NCI-H69 (cell line): ENCODE measurements at places on chromosomes 6 and 20.

DNA sequence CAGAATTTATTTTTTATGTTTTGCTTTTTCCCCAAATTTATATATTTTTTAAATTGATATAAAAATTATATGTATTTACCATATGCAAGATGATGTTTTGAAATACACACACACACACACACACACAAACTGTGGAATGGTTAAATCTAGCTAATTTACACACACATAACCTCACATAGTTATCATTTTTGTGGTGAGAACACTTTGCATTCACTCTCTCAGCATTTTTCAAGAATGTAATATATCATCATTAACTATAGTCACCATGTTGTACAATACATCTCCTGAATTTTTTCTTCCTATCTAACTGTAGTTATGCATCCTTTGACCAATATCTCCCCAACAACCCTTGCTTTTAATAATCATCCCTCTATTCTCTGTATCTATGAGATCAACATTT is 52.2 kb downstream of the GFRAL start:
- no peak for DNase-seq

DNA sequence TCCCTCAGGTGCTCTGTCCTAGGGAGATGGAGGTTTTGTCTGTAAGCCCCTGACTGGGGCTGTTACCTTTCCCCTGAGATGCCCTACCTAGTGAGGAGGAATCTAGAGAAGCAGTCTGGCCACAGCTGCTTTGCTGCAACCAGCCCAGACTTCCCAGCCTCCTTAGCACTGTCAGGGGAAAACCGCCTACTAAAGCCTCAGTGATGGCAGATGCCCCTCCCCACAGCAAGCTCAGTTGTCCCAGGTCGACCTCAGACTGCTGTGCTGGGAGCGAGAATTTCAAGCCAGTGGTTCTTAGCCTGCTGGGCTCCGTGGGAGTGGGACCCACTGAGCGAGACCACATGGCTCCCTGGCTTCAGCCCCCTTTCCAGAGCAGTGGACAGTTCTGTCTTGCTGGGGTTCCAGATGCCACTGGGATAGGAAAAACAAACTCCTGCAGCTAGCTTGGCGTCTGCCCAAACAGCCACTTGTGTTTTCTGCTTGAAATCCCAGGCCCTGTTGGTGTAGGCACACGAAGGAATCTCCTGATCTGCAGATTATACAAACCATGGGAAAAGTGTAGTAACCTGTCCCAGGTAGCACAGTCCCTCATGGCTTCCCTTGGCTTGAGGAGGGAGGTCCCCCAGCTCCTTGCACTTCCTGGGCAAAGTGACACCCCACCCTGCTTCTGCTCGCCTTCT is 146.4 kb upstream of the PROKR2 start:
- DNase-seq: no peak

GRCh38 chr6:26311385-26312095 is 53.5 kb upstream of the BTN3A2 start:
- DNase-seq: peak; percentile 94

GRCh38 chr20:11432407-11432806 is 485.3 kb upstream of the BTBD3 start:
- no peak for DNase-seq

GRCh38 chr6:101413773-101414172 is 20.3 kb downstream of the GRIK2 start:
- DNase-seq: peak; percentile 78

GRCh38 chr6:6686748-6687601 is 98.5 kb downstream of the LY86 start:
- peak; percentile 100 for DNase-seq

DNA sequence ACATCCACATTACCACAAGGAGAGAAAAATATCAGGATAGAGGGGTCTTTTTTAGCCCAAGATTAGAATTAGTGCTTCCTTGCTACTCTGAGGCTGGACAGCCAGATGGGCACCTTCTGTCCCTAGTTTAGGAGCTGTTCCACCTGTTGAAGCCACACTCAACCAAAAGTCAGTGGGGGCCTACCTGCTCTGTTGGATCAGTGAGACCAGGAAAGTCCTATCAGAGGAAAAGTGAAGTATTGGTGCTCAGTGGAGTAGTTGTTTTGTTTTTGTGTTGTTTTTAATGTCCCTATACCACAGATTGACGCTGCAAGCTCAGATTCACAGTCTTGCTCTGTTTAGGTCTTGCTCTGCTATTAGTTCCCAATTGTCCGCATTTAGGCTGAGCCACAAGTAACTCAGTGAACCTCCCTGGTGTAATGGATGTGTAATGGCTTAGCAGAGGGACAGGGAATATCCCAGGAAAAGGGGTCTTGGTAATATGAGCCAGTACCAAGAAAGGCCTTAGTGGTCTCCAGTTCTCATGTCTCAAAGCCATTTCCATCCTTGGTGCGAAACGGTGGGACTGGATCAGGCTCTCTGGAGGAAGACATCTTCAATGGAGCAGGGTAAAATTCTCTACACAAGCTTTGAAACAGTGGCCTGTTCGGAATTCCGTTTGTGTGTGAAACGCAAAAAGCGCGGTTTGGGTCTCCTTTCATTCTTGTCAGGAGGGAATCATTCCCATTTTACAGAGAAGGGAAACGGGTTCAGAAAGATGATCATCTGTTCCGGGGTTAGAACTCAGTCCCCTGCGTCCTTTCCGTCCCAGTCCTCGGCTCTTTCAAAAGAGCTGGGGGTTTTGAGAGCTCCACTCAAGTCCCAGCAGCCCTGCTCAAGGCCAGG is 631 bp upstream of the PABPC1L start:
- no peak for DNase-seq

- DNase-seq: peak; percentile 21
Measured at GRCh38 chr20:37615340-37616109, 78.3 kb upstream of the CTNNBL1 start.

DNA sequence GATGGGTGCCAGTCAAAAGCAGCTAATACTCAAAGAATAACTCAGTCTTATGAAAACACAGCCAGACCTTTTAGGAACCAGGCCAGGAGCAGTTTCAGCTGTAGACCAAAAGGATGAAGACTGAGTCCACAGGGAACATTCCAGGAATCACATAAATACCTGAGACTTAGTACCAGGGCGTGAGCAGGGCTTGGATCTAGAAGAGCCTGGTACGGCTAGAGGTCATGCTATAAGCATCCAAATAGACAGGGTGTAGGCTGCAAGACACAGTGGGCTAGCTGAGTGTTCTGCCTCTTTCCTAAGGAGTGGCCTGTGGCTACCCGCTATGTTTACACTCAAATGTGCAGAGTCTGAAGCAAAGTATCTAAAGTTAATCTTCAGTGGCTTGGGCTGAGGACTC is 29.5 kb upstream of the LRRC1 start:
- DNase-seq: no peak

- DNase-seq: peak; percentile 28
Measured at GRCh38 chr6:104428184-104428583, 431.5 kb downstream of the HACE1 start.

DNA sequence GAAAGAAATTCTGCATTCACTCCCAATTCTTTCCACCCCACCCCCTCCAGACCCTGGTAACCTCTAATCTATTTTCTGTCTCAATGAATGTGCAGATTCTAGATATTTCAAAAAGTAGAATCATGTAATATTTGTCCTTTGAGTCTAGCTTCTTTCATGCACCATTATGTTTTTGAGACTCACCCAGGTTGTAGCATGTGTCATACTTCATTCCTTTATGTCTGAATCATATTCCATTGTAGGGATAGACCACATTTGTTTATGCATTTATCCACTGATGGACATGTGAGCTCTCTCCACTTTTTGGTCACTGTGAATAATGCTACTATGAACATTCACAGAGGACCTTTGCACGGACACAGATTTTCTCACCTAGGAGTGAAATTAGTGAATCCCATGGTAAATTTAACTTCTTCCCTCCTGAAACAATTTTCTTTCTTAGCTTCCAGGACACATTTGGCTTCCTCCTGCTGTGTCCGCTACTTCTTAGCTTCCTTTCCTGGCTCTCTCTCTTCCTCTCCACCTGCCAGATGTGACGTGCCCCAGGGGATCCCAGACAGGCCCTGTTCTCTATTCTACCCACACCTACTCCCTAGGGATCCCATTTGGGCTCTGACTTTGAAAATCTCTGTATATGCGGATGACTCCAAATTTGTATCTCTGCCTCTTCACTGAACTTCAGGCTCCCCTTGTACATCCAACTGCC is 24.1 kb upstream of the ARFGEF2 start:
- DNase-seq: peak; percentile 71

GRCh38 chr6:30963641-30964040 is 19.9 kb upstream of the MUC21 start:
- no peak for DNase-seq

- DNase-seq: no peak
Measured at GRCh38 chr6:25934735-25935313, 4.3 kb upstream of the SLC17A2 start.

- no peak for DNase-seq
Measured at GRCh38 chr6:38522322-38522721, 117.4 kb downstream of the BTBD9 start.

GRCh38 chr6:151948002-151948743 is 140.7 kb downstream of the ESR1 start:
- DNase-seq: no peak

DNA sequence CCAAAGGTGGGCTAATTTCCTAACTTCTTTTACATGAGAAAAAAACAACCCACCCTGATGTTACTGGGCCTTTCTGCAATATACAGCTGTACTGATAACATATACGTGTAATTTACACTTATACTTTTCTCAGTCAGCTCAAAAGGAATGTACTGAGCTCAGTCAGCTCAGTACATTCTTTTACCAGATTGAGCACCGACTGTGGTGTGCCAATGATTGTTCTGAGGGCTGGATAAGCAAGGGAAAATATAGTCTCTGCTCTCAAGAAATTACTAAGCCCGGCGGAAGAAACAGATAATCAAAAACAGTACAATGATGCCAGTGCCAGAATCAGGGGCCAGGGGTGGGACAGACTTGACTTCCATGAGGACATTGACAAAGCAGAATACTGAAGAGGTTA is 10.0 kb upstream of the BLOC1S5 start:
- no peak for DNase-seq

GRCh38 chr20:9508696-9509178 is 5.7 kb upstream of the LAMP5 start:
- DNase-seq: no peak

DNA sequence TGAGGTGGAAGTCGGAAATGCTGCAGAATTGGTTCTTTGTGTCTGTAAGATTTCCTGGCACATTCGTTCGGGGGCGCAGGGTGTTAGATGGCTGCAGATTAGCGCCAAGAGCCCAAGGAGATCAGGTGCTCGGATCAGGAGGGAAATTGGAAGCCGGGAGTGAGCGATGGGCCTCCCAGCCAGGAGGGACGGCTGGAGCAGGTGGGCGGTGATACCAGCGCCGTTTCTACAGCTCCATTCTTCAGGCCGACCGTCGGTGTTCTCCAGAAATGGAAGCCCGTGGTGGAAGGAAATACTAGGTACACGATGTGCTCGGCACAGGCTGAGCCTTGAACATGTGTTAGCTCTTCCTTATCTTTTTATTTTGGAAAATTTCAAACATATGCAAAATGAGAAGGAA is 6.5 kb downstream of the SIRPA start:
- DNase-seq: no peak

GRCh38 chr20:40335901-40336351 is 353.1 kb downstream of the MAFB start:
- DNase-seq: no peak

- DNase-seq: no peak
Measured at GRCh38 chr20:34863421-34863965, 9.2 kb downstream of the GGT7 start.

GRCh38 chr6:16876201-16876600 is 114.9 kb upstream of the ATXN1 start:
- DNase-seq: no peak

DNA sequence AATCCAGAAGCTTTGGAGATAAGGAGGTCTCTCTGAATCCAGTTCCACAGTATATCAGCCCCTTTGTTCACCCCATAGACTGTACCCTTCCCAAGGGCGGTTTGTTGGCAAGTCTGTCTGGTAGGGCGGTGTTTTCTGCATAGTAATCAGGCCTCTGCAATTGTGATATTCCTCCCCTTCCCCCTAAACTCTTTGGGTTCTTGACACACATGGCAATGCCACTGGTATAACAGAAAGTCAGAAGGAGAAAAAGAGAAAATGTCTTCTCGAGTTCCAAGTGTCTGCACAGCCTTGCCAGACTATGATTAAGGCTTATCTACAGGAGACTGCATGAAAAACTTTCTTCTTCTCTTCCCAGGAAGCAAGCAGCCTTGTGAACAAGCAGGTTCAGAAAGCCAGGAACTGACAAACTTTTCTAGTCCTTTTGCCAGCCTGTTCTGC is 45.6 kb downstream of the FOXO3 start:
- no peak for DNase-seq

DNA sequence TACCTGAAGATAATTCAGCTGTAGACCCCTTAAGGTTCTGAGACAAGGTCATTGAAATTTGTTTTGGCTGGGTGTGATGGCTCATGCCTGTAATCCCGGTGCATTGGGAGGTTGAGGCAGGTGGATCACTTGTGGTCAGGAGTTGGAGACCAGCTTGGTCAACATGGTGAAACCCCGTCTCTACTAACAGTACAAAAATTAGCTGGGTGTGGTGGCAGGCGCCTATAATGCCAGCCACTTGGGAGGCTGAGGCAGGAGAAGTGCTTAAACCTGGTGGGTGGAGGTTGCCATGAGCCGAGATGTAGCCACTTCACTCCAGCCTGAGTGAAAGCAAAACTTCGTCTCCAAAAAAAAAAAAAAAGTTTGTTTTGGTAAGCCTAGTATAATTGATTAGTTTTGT is 11.0 kb downstream of the SRSF3 start:
- DNase-seq: no peak

DNA sequence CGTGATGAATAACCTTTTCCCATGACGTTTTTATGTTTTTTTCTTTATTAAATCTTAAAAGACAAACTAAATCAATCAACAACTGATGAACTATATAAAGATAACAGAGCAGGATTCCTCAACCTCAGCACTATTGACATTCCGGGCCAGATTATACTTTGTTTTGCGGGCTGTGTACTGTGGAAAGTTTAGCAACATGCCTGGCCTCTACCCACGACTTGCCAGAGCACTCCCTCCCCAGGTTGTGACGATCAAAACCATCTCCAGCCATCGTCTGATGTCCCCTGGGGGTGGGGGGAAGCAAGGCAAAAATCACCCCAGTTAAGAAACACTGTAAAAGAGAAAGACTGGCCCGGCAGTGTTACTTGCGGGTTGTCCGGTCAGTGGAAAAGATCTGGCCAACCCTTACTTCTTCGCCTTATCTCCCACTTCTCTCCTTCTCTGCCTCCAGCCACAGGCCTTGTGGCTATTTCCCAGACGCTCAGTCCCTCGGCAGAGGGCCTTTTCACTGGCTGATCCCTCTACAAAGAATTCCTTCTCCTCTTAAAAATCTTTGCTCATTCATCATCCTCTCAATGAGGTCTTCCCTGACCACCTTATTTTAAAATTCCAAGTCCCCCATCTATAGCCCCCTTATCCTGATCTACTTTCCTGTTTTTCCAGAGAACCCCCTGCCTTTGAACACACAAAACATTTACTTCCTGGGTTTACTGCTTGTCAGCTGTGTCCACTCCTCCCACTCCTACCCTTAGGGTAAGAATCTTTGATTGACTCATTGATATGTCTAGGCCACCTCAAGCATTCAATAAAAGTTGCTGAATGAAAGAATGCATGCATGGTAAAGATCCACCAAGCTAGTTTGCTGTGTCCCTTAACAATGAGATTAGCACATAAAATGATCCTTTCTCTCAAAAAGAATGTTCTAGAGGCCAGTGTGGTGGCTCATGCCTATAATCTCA is 14.7 kb upstream of the RAB22A start:
- no peak for DNase-seq
